ENCODE measurements at places on chromosomes 12 and 14. TPM values are rescaled to one million over a fixed set of nuclear protein-coding genes. Genes with fewer than 3 reads are reported as not detected.

DNA sequence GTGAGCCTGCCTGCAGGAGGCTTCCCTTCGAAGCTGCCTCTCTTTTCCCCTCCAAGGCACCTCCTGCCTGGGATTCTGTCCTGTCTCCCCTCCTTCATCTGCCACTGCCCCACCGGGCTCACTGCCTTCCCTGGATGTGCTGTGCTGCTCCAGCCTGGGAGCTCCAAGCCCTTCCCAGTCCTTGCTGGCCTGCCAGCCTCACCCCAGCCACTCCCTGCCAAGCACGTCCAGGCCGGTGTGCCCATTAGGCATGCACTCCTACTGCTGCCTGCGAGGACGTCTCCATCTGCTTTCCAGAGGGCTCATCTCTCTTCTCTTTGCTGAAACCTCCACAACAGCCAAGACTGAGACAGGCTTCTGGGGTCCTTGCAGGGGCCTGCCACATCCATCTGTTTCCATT lies 8.4 kb upstream of the SLC25A47 start:
- no peak for DNase-seq

GRCh38 chr14:64604001-64604400 lies 54.2 kb downstream of the PPP1R36 start:
- no peak for DNase-seq

DNA sequence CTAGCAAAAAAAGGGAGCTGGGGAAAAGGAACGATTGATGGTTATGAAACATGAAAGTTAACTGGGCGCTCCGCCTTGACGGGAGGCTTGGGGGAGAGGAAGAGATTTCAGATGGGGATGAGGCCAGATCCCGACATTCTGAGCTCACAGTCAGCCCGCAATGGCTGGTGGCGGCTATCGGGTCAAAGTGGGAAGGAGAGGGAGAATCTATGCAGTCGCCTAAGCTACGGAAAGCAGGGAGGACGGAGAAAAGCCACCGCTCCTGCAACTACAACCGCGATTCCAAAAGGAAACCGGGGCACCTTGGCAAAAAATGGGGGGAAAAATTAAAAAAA lies 502 bp downstream of the MPHOSPH9 start:
- peak; percentile 68 for DNase-seq

STON2 gene
- total RNA-seq: not detected

SP1 gene
- 30.3 TPM for total RNA-seq

GRCh38 chr14:24411443-24412389 lies 12.9 kb downstream of the NYNRIN start:
- peak; percentile 74 for DNase-seq

NEUROD4 gene
- not detected for total RNA-seq

DNA sequence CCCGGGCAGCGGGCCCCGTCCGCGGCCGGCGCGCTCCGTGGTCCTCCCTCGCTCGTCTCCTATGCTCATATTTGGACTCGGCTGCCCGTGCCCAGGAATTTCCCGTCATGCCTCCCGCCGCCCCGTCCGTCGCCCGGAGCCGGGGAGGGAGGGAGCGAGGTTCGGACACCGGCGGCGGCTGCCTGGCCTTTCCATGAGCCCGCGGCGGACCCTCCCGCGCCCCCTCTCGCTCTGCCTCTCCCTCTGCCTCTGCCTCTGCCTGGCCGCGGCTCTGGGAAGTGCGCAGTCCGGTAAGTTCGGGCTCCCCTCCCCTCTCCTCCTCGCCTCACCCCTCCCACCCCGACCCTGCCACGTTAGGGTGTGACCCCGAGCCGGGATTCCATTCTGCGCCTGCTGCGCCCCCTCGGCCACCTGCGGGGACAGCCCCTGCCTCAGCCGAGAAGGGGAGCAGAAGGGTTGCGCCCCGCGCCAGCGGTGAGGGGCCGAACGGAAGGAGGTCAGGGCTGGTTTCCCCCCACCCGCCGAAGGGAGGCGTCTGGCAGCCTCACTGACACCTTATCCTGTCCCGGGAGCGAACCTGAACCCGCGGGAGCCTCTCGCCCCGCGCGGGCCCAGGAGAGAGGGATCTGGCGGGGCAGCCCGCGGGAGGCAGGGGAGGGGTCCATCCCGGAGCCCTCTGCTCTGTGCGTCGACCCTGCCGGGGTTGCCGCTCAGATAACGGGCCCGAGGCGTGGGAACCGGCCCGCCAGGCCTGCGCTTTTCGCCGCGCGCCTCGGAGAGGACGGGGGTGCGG lies at the start of gene MSRB3:
Gene MSRB3 (plus strand): TSS at position 108 of the 793 bp plus-strand sequence. CDS start 29,897 bp downstream, outside the sequence.
- peak; percentile 91 for DNase-seq
